ENCODE measurements at places on chromosomes 2 and 18.

DNA sequence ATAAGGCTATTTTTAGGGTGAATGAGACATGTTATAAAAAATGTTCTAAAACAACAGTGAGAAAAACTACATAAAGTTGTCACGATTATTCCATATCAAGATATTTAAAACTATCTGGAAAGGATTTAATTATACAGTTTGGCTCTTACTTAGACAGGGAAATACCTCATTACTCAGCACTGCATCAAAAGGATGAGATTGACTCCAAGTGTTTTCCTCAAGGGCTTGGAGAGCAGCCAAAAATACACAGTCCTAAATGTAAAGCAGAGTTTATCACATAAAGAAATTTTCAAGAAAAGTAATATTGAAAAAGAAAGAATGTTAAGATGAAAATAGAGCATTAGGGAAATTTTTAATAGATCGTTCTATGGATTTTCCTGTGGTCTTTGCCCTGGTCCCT is 285.5 kb upstream of the NETO1 start:
- peak; percentile 34 for DNase-seq

- DNase-seq = no peak
Observed at GRCh38 chr2:191325651-191326365, 80.6 kb downstream of the MYO1B start.

DNA sequence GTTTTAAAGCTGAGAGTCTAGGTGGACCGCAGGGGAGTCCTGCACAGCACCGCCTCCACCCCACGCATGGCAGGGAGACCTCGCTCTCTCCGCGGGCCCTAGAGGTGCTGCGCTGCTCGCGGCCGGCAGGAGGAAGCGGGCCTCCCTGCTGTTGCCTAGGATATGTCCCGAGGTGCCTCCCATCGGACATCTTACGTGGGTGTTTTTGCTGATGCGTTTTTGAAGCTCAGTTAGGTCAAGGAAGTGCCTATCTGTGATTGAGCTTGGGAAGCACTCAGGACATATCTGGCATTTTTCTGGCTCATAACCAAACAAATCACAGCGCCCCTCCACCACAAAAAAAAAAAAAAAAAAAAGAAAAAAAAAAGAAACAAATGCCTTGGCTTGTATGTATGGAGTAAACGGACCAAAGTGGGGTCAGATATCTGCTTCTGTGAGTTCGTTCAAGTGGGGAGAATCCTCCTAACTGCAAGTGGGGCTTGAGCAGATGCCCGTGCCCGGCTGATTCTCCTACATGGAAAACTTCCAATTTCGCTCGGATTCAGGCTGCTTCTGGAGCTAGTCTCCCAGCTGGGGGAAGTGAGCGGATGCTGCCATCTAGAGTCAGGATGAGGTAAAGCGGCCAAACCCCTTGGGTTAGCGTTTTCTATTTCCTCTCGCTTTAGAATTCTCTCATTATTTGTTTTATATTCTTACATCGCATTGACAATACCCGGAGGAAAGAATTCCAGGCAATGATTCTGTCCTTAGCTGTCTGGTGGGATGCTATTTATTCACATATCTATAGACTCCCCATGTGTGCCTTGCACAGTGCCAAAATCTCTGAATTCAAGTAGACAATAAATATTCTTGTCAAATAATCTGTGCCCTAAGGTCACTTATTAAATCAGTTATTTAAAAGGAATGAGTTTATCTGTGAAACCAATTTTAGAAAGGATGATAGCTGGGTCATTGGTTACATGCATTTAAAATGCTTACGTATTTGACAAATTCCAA is 95.3 kb downstream of the CD8B2 start:
- DNase-seq = peak; percentile 87

DNA sequence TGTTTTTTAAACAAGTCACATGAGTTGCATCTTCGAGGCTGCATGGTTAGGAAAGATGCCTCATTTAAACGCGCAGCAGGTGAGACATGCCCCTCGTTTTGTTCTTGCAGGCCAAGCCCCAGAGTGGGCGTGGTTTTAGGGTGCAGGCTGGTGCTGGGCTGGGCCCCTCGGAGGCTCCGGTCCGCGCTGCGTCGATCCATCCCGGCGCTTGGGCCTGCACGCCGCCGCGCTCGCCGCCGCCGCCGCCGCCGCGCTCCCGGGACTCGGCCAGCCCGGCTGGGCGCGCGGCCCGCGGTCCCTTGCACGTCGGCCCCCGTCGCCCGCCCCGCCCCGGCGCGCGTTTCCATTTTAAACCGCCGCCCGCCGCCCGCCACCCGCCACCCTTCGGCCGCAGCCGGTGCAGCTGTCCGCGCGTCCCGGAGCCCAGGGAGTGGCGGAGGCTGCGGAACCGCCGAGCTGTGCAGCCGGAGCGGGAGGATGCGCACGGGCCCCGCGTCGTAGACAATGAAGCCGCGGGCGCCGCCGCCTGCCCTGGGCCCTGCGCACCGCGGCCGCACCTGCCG is 175.5 kb downstream of the AGAP1 start:
- DNase-seq = peak; percentile 79

DNA sequence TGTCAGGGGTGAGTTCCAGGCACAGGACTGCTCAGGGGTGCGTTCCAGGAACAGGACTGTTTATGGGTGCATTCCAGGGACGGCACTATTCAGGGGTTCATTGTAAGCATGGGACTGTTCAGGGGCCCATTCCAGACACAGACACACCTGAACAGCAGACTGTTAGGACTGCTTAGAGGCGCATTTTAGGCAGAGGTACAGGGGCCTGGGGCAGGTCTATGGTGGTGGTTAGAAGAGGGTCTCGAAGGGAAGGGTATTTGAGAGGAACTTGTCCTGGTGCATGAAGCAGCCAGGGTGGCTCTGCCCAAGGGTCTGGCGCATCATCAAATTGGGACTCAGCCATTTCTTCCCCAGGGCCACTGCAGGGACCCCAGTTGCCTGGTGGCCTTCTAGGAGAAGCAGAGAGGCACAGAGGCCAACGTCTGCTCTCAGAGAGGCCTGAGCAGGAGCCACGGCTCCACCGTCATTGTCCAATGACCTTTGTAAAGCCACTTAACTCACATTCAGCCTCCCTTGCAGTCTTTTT is 14.8 kb upstream of the MLPH start:
- DNase-seq = no peak

DNA sequence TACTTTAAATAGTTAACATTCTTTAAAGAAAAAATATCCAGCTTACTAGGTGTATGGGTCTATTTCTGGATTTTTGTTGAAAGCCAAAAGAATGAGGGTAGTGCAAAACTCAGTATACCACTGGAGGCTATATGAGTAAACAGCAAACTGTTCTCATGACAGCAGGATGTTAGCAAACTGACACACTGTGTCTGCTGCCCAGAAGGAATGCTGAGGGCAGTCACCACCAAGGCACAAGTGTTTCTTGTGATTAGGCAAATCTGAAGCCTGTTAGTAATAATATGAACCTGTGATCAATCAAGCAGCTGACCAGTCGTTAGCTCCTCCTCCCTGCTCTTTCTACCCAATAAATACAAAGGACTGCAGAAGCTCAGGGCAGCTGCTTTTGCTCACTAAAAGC is 50.5 kb upstream of the SULT1C3 start:
- DNase-seq = peak; percentile 60

DNA sequence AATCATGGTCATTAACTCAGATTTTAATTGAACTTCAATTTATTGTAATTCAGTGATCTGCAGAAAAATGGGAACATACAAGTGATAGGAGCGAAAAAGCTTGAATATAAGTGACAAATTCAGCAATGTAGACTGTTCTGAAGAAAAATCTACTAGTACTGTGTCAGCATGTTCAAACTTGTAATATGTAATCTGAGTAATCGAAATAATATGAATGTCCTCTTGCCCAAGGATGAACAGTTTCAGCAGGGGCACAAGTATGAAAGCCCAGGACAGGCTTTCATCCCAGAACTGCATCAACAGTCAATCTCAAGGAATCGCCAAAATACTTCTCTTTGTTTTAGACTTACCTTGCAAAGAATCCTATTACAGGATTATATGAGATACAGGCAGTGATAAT is 1110.5 kb downstream of the LRP1B start:
- DNase-seq = peak; percentile 35

GRCh38 chr18:48541747-48542400 is 3.0 kb downstream of the CTIF start:
- no peak for DNase-seq

DNA sequence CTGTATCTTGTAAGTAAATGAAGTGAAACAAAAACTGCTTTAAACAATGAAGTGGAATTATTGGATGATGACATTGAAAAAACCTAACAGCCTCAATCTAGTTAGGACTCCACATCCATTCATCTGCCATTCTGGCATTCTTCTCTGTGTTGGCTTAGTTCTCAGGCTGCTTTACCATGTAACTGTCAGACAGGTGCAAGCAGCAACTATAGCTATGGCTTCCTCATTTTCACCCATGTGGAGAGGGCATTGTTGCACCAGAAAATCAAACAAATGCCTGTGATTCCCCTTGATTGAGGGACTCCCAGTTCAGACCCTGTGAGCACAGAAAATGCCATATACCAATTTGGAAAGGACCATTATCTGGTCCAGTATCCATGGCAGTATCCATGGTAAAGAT is 129.5 kb upstream of the NYAP2 start:
- DNase-seq = no peak

DNA sequence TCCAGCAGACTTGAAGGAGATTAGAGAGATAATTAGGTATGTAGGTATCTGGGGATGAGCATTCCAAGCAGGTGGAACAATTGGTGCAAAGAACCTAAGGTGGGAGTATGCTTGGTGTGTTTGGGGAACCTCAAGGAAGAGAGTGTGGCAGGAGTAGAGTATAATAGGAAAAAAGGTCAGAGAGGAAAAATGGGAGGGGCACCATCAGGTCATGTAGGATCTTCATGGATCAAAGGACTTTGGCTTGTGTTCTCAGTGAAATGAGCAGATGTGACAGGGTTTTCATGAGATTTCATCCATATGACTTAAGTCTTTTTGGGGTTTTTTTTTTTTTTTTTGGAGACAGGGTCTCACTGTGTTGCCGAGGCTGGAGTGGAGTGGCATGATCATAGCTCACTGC is 47.3 kb downstream of the RBBP8 start:
- DNase-seq = no peak

DNA sequence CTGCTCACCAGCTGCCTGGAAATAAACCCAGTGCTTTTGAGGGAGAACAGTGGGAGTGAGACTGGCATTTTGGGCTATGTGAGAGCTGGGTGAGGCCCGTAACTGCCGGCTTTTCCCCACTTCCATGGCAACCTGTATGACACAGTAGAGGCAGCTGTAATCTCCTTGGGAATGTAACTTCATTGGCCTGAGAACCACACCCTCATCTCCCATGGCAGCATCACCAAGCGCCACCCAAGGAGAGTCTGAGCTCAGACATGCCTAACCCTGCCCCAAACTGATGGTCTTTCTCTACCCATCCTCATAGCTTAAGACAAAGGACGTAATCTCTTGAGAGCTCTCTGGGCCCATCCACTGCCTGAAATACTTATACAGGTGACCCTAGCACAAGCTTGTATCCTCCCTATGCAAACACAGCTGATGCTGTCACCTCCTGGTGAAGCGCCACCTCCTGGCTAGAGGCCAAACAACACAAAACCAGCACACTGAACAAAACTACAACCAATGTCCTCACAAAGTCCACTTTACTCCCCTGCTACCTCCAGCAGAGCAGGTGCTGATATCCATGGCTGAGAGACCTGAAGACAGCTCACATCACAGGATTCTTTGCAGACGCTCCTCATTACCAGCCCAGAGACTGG is 763.4 kb upstream of the NRXN1 start:
- DNase-seq = peak; percentile 18

GRCh38 chr18:22650247-22650646 is 232.5 kb upstream of the CTAGE1 start:
- DNase-seq = peak; percentile 50

- no peak for DNase-seq
Observed at GRCh38 chr2:31127931-31128330, 10.3 kb downstream of the GALNT14 start.

DNA sequence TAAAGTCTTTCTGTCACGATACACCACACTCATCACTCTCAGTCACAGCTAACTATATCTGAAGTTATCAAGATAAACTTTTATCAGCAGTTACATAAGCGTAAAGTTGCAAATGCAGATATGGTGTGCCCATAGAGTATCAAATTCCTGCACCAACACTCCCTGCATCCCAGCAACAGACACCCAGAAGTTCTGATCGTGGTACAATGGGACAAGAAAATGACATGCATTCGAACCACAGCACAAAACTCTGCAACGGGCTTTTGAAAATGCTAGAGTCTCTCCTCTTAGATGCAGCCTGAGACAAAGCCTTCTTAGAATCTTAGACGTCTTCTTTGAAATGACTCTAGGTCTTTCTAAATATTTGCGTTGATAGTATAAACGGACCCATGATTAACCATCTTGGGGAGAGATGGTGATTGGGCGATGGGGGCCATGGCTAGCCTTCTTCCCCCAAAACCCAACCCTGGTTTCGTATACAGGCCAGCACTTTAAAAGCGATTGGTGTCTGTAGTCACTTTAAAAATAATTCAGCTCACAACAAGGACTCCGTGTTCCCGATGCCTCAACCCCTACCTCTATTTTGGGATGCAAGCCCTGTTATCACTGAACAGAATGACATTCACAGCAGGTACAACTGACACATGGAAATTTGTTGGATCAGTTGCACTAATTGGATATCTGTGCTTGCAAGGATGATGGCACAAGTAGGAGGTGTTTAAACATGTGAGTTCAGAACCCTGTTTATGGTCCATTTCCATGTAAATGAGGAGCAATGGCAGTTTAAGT is 286.6 kb downstream of the MYT1L start:
- no peak for DNase-seq

GRCh38 chr18:4789506-4789905 is 334.4 kb upstream of the DLGAP1 start:
- no peak for DNase-seq

- DNase-seq = no peak
Observed at GRCh38 chr18:54251606-54252390, 17.5 kb upstream of the POLI start.

DNA sequence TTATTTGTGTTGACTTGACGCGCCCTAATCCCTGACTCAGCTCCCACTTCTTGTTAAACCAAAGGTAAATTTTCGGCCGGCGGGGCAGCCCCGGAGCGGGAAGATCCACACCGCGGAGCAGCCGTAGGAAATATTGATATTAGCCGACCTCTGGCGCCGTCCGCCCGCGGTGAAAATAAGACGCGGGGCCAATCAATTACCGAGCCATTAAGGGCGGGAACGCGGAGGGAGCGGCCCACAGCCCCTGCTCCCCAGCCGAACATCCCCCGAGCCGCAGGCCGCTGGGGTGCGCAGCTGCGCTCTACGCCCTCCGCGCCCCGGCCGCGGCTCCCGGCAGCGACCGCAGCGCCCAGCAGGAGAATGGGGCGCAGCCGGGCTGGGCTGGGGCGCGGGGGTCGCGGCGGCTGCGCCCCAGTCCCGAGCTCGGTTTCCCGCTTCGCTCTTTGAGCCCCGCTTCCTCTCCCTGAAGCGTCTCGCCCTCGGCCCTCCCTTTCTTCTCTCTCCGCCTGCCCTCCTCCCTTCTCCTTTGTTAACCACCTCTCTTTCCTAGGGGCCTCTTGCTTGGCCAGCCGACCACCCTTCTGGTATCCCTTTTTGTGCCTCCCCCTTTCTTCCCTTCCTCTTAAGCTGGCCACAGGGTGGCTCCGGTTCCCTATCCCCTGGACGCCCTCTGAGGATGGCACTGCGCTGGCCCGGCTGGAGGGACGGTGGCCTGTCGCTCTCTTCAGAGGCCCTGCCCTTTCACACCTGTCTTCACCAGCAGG is 40.9 kb downstream of the CELF4 start:
- no peak for DNase-seq

- DNase-seq = no peak
Observed at GRCh38 chr2:215722125-215722524, 286.3 kb upstream of the FN1 start.

GRCh38 chr2:62871506-62871905 is 166.0 kb downstream of the EHBP1 start:
- DNase-seq = peak; percentile 4

Data from choroid plexus epithelial cell (primary cell).